ENCODE measurements at places on chromosomes 6 and 20.

- no peak for DNase-seq
Observed at GRCh38 chr6:118134206-118134605, 227.1 kb downstream of the SLC35F1 start.

- DNase-seq = no peak
Observed at GRCh38 chr6:16238963-16239797, 793 bp downstream of the GMPR start.

DNA sequence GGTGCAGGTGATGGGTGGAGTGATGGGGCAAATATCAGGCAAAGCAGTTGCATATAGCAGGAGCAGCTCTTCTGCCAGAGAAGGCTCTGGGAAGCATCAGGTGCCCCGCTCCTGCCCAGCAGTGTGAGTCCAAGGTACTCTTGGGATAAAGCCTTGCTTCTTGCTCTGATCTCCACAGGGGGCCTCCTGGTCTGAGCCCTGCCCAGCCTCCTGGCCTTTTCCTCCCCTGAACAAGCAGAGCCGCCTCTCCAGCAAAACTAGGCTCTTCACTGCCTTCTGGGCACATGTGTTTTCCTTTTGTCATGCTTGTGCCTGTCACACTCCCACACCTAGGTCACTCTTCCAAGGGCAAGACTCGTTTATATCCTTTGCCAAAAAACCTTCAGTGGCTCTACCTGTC is 34.3 kb downstream of the SIRPA start:
- DNase-seq = no peak

- no peak for DNase-seq
Observed at GRCh38 chr6:148316308-148316707, 26.3 kb upstream of the SASH1 start.

- DNase-seq = no peak
Observed at GRCh38 chr20:56774873-56775272, 145.8 kb downstream of the TFAP2C start.

DNA sequence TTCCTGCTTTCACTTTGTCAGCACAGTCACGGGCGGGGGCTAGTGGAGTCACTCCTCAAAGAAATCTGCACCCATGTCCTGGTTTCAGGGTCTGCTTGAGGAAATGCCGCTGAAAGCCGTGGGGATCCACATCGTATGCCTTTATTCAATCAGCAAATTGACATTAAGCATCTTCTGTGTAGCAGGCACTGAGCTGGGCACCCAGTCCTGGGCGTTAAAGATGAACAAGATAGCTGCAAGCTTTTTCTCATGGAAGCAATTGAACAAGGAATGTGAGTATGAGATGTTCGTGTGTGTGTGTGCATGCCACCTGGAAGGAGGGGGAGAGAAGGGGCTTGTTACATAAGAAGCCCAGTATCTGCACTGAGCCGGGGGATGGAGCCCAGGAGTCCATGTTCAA is 243.9 kb downstream of the SMOC2 start:
- no peak for DNase-seq

GRCh38 chr6:36984581-36985416 is 1.2 kb downstream of the MTCH1 start:
- no peak for DNase-seq

DNA sequence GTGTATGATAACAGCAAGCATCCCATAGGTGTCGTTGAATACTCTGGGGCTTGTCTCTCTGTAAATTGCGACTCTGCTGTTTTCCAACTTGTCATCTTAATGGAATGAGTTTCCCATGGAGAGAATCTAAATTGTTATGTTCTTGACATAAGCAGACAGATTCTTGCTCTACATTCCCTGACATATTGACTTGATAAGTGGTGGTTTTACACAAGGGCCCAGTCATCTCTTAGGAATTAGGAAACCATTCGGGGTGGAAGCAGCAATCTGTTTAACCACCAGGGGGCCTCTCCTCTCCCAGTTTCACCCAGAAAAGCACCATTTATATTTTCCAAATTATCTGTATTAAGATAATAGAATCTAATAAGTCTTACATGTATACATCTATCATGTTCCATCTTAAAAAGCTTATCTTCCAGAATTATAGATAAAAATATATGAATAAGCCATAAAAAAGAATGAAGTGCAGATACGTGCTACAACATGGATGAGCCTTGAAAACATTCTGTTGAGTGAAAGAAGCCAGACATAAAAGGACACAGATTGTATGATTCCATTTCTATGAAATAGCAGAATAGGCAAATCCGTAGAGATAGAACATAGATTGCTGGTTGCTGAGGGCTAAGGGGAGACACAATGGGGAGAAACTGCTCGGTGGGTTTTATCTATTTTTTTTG is 23.1 kb upstream of the MROH8 start:
- no peak for DNase-seq

GRCh38 chr20:20821484-20822260 is 109.2 kb upstream of the RALGAPA2 start:
- DNase-seq = no peak
